ENCODE measurements at places on chromosomes 2 and 18.

GRCh38 chr2:45311559-45311958 lies 299.5 kb downstream of the SRBD1 start:
- H3K27me3 ChIP-seq = no peaks in the 10 kb centered on the region
- H3K27ac ChIP-seq = no peak overlapping the region
- DNase-seq = no peak
- H3K4me1 ChIP-seq = no peaks in the 10 kb centered on the region

- no peak overlapping the region for H3K27ac ChIP-seq
- no peaks in the 10 kb centered on the region for H3K36me3 ChIP-seq
Observed at GRCh38 chr2:6739547-6739946, 126.2 kb downstream of the CMPK2 start.

DNA sequence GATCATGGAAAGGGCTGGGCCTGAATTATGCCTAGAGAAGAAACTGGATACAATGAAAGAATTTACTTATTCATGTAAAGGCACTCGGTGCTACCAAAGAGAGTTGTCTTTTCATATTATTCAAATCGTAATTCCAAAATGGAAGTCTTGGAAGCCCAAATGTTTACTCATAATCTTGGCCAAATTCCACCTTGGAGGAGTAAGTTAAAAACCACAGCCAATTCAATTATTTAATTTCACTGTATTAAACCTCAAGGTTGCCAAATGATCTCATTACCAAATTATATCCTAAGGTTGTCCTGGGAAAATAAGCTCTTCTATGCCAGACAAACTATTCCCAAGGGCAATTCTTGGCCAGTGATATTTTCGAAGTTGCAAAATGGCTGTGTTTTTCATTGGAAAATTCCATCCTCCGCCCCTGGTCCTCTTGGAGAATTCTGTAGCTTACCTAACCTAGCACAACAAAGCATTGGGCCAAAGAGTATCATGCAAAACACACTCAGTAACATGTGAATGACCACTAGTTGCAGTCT lies 11.1 kb upstream of the VPS4B start:
- H3K27ac ChIP-seq = no peak overlapping the region
- H3K27me3 ChIP-seq = no peaks in the 10 kb centered on the region
- no peaks in the 10 kb centered on the region for H3K4me1 ChIP-seq
- DNase-seq = no peak
- H3K36me3 ChIP-seq = no peaks in the 10 kb centered on the region
- no peak overlapping the region for H3K4me3 ChIP-seq

DNA sequence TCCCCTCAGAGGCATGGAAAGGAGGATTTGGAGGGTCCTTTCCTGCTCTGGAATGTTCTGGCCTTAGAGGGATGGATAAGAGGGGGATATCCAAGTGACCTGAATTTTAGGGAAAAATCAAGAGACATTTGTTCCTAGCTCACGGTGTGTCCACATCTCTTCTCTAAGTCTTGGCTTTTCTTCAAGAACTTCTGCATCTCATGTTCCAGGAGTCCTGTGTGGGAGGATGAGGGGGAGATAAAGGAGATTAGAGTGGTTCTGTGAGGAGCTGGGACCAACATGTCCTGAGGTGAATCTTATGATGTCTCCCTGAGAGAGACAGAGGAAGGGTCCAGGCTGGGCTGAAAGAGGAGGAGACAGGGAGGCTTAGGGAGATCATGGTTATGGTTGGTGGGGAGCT lies 11.7 kb downstream of the EMX1 start:
- no peak overlapping the region for H3K27ac ChIP-seq
- DNase-seq = no peak
- no peaks in the 10 kb centered on the region for H3K36me3 ChIP-seq
